ENCODE measurements at places on chromosomes 13 and 19. TPM values are rescaled to one million over a fixed set of nuclear protein-coding genes. Genes with fewer than 3 reads are reported as not detected.

The ZNF91 gene
- total RNA-seq = 12.0 TPM

The SHD gene
- not detected for total RNA-seq

The LIPE gene
- total RNA-seq = 1.9 TPM

The SMIM44 gene
- not detected for total RNA-seq

The ZNF607 gene
- total RNA-seq = 3.4 TPM
